ENCODE measurements at places on chromosomes 2 and 18.
A peak's percentile ranks its signal among the peaks of the same experiment; 100 is the strongest.

DNA sequence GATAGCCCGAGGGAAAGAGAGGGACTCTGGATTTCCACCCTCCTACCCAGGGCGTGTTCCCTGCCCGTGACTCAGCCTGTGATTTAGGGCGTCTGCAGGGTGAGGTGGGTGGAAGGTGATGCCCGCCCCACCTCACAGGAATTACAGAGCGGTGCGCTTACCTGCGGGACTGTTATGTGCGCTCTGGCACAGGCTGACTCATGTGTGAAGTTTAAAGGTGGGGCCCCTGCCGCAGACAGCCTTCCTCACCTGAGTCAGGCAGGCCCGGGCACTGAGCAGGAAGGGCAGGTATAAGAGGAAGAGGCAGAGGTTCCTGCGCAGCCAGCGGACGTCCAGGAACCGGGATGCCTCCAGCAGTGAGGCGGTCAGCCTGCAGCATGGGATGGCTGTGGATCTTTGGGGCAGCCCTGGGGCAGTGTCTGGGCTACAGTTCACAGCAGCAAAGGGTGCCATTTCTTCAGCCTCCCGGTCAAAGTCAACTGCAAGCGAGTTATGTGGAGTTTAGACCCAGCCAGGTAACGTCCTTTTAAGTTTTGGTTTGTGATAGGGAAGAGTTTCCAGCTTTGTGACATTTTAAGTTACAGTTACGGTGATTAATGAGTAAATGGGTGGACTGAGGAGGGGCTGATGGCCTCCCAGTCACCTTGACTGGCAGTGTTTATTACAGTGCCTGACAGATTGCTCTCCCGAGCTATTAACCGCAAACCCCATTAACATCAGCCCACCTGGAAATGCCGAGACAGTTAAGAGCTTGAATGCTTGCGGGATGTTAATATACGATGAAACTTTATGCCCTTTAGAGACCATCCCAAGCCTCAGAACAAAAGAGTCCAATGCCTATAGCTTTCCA is 141.6 kb upstream of the TTC39C start:
- no peak for DNase-seq

DNA sequence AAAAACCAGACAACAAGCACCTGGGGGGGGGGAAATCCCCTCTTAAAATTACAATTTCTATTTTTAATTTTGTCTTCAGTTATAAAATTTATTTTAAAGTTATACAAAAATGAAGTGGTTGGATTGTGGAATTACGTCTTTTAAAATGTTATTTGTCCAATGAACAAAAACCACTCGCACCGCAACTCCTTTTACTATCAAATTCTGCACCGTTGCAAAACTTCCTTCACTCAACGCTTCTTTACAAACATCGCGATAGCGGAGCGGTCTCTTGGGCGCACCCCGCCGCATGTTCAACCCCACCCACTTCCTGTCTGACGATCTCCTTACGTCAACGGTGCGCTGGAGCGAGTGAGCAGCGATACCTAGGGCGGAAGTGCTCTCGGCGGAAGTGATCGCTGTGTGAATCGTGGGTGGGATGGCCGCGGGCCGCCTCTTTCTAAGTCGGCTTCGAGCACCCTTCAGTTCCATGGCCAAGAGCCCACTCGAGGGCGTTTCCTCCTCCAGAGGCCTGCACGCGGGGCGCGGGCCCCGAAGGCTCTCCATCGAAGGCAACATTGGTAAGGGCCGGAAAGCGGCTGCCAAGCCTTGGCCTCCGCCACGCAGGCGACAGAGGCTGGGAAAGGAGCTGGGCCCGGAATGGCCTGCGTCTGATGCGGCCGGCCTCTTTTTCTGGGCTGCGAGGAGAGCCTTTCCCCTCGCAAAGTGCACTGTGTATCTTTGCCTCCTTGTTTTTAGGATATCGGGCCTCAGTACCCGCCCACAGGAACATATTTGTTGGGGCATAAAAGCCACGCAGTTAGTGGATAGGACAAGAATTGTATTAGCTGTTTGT is at the start of gene DGUOK:
TSS of gene DGUOK (plus strand) at position 388 of the 835 bp plus-strand sequence. CDS start at position 419, 31 bp downstream.
- peak; percentile 97 for DNase-seq

DNA sequence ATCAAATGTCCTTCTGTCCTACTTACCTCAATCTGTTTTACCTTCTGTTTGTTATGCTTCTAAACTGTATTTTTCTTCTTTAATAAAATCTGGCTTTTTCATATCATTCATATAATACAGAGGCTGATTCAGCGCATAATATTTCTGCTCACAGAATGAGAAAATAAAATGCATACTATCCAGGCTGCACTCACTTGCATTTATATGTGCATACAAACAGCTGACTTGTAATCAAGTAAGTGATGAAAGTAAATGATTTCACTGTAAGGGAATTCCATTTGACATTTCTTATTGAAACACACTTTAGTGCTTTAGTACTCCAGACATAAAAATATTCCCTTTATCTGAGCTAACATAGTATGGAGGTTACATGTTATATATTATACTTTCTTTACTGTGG is 75.3 kb upstream of the PROKR1 start:
- no peak for DNase-seq

GRCh38 chr2:164023896-164024295 is 288.1 kb upstream of the FIGN start:
- no peak for DNase-seq

- DNase-seq = no peak
Measured at GRCh38 chr2:237264480-237265219, 149.3 kb downstream of the COL6A3 start.

- DNase-seq = no peak
Measured at GRCh38 chr2:167190053-167190452, 301.8 kb downstream of the XIRP2 start.

- no peak for DNase-seq
Measured at GRCh38 chr2:240996161-240996833, 2.1 kb upstream of the SNED1 start.

GRCh38 chr2:176490061-176490861 is 221.0 kb downstream of the MTX2 start:
- DNase-seq = no peak

DNA sequence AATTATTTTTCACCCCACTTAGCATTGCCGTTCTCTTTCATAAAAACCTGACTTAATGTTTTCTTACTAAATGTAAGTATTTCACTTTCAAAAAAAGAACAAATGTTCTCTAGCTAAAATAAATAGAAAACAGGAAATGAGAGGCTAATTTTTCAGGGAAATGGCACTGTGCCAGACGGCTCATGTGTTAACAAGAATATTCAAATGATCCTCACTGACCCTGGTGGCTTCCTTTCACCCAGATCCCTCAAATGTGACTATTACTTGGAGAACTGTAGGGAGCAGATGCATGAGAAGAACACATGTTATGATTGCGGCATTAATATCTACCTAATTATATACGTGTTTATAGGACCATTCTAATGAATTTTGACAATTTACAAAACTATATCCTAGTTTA is 827.7 kb downstream of the SOCS6 start:
- DNase-seq = no peak

DNA sequence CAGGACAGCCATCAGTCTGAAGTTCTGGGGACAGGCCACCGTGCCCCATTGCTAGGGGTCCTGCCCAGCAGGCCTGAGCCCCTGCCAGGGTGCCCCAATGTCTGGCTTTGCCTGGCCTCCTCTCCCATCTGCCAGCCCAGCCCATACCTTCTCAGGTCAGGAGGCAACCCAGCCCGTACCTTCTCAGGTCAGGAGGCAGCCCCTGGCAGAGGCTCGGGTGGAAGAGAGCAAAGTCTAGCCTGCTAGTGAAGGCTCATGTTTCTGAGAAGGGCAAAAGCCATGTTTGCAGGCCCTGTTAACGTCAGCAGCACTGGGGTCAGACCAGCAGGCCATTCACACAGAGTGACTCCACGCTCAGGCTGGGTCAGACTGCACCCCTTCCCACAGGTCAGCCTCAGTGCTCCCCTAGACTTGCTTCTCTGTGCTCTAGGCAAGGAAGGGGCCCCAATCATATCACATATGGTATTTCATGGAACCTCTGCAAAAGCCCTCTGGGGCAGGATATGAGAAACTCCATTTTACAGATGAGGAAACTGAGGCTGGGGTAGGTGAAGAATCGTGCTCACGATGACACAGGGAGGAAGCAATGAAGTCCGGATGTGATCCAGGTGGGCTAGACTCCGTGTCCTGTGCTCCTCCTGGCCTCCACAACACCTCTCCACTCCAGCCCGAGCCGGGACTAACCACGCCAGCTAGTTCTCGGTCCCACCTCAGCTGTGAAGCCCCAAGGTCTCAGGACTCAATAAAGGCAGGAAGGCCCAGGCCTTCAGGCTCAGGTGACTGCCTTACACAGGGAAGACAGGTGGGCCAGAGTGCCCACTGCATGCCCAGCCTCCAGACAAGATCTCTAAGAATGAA is 9.5 kb downstream of the SDC1 start:
- DNase-seq = no peak
